ENCODE measurements at places on chromosomes 2 and 18.

DNA sequence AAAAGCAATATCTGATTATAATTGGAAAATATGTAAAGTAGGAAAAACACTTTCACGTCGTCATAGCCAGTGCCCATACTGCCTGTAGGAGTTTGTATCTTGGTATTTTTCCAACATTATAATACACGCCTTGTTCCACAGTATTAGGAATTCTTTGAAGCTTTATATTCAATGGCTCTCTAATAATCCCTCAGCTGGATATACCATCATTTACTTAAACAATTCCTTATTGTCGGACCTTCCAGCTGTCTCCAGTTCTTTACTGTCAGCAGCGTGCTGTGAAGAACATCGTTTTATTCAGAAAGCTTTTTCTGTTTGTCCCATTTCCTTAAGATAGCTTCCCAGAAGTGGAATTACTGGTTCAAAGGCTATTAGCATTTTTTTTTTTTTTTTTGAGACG is 31.7 kb downstream of the ATP6V1C2 start:
- DNase-seq, result no peak

DNA sequence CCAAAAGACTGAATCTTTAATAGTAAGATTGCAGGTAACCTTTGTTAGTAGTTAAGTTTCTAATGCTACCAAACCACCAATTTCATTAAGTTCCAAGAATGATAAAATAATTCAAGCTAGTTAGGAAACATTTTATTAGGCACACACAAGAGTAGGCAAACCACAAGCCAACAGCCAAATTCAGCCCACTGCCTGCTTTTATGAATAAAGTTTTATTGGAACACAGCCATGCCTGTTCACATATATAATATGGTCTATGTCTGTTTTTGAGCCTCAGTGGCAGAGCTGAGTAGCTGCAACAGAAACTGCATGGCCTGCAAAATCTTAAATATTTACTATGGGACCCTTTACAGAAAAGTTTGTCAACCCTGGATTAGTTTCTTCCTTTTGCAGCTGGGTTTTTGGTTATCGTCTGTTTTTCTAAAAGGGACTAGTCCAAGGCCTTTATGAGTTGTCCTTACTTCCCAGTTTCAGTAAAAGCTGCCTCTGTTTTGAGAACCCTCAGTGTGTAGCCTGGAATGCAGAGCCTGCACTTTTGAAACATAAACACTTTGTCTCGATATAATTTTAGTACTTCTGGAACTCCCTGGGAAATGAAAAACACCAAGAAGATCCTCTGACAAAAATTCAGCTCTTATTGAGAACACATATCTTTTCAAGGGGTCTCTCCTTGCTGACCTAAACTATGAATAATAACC is 39.1 kb downstream of the FRZB start:
- DNase-seq, result no peak

GRCh38 chr2:230360028-230360427 is 33.0 kb downstream of the SP140L start:
- no peak for DNase-seq

- DNase-seq, result no peak
Observed at GRCh38 chr2:30323499-30323898, 92.2 kb downstream of the LBH start.

DNA sequence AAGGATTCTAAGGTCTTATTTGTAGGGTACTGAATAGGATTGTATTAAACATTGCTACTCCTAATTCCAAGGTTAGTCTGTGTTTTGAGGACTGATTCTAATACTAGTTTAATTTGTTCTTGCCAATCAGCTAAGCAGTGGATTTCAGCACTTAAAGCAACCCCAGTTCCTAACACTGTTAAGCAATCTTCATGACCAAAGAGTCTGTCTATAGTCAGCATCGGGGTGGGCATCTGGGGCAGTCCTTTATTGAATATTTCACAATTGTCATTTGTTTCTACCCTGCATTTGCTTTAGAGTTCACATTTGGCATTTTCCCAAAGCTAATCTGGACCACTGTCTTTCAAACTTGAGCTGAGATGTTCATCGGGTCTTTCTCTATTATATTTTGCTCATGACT is 248.0 kb upstream of the TANK start:
- DNase-seq, result no peak

DNA sequence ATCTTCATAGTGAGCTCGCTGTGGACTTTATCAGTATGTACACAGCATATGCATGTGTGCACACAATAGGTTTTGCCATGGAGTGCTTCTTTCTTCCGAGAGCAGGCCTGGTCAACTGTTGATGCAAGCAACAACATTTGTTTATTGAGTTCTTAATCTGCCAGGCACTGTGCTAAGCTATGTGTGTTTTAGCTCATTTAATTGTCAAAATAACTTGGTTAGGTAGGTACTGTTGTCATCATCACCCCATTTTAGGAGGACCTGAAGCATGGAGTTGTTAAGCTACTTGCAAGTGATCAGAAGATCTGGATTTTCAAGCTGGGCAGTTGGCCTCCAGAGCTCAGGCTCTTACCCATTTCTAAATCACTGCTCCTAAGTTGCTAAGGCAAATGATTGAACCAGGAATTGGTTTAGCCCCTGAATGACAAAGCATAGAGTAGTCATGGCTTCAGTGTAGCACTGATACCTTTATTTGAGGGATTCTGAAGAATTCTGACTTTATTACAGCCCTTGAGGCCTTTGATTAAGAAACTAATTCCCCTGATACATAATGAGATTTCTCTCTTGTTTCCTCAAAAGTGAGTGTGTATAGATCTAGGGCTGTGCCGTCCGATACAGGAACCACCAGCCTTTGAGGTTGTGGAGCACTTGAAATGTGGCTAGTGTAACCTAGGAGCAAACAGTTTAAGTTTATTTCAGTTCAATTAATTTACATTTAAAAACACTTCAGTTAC is 132.9 kb downstream of the FMNL2 start:
- DNase-seq, result no peak

DNA sequence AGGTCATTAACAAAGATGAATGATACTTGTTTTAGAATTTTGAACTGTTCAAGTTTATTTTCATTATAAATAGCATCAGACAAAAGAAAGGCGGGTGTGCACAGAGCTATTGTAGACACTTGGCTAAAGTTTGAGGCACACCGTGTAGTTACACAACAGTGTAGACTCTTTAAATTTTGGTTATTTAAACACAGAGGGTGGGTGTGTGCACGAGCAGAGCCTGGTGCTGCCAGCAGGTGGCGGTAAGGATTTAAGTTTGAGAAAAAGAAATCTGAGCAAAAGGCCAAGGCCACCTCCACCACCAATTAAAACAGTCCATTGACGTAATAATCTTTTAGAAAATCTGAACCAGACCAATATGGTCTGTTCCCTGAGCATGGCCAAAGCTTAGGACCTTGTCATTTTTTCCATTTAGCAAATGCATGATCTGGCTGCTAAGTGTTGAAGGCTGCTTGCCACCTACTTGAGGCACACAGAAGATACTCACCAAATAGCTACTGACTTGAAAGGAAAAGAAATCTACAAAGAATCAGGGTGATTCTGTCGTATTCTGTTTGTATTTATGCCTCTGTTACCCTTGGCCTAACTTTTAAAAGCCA is 14.3 kb downstream of the COPS7B start:
- DNase-seq, result peak; percentile 8

DNA sequence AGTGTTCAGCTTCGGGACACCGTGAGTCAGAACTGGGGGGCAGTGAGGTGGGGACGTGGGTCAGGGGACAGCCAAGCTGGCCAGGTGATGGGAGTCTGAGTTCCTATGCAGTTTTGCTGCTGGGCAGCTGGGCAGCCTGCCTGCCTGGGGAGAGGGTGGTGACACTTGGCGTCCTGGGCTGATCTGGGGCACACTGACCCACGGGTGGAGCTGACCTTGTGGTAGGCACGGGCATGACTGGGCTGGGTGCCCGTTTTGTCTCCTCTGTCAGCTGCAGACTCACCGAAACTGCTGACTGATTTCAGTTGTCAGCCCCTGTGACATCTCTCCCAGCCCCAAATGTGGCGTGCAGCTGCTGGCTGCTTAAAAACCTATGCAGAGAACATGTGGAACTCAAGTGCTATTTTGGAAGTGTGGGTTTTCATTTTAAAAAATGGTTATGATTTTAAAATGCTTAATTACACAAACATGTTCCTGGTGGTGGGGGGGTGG is 32.6 kb upstream of the E2F6 start:
- DNase-seq, result no peak
